HL-60 (cell line): ENCODE measurements at places on chromosomes 12 and 14.

DNA sequence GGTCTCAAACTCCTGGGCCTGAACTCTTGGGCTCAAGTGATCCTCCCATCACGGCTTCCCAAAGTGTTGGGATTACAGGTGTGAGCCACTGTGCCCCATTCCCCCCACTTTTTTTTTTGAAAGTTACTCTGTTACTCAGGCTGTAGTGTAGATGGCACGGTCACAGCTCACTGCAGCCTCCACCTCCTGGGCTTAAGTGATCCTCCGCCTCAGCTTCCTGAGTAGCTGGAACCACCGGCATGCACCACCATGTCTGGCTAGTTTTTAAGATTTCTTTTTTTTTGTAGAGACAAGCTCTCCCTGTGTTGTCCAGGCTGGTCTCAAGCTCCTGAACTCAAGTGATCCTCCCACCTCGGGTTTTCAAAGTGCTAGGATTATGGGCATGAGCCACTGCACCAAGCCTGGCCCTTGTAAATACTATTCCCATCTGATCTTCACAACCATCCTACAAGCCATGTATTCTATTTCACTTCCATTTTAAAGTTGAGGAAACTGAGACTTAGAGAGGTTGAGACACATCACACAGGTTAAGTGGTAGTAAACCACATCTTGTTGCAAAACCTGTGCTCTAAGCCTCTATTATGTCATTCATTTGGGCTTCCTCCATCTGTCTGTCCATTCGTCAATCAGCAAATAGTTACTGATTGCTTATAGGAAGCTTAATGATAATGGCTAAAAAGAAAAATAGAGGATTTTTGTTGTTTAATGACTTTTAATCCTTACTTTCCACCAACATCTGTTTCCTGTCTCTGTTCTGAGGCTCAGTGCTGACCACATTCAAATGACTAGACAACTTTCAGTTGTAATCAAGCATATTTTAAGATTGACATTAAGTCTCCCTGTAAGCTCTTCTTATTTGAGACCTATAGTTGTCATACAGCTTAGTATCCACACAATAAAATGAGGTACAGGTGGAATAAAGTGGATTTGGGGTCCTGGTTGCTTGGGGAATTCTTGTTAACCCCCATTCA lies 9.2 kb downstream of the ASCL4 start:
- peak; percentile 50 for DNase-seq

- DNase-seq: no peak
Measured at GRCh38 chr14:81991998-81992397, 458.3 kb upstream of the SEL1L start.

DNA sequence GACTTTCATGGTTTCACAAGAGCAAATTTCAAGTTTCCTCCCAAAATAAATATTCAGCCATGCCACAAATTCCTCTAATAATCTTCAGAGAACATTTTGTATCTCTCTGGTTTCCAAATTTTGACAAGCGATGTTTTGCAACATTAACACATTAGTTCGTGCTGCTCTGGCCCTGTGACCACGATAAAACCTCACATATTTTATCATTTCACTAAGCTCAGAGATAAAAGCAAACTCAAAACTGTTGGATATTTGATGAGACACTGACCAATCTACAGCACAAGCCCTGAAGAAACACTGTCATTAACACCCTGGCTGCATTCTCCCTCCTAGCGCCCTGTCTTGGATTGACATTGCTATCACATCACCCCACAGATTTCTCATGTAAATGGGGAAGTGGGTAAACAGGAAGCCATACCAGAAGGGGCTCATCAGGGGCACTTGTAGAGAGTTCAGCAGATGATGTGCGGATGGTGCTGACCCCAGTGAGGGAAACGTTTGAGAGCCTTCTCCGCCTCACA lies 264.3 kb downstream of the PRKD1 start:
- no peak for DNase-seq

DNA sequence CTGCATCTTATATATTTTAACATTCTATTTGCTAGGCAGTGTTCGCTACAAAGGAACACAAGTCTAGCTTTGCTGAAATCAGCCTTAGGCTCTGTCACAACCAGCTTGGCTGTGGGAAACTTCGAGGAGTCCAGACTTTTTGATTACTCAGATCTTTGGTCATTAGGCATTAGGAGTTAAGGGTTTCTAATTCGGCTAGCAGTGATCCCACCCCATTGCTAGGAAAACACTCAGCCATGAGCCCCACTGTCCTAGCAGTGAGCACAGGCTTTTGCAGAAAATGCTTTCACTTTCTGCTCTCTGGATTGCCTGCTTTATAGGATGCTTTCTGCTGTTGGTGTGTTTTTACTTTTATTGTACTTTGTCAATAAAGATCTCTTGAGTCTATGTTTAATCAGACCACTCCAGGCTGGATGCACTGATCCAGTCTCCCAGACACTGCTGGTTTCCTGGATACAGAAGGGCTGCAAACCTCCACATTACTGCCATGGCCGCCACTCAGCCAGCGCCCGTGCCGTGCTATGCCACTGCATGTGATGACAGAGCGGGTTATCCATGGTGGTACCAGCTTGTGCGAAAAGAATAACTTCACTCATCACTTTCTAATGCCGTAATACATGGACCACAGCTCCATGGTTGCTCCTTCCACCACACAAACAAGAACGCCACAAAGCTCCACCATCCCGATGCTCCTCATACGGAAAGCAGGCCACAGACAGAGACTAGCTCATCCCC lies 41.0 kb upstream of the PYGL start:
- DNase-seq: no peak

- no peak for DNase-seq
Measured at GRCh38 chr12:19970821-19971220, 397.5 kb upstream of the PDE3A start.

- no peak for DNase-seq
Measured at GRCh38 chr12:62601765-62602164, 135.1 kb downstream of the MON2 start.
